ENCODE measurements at places on chromosomes 6 and 20.

DNA sequence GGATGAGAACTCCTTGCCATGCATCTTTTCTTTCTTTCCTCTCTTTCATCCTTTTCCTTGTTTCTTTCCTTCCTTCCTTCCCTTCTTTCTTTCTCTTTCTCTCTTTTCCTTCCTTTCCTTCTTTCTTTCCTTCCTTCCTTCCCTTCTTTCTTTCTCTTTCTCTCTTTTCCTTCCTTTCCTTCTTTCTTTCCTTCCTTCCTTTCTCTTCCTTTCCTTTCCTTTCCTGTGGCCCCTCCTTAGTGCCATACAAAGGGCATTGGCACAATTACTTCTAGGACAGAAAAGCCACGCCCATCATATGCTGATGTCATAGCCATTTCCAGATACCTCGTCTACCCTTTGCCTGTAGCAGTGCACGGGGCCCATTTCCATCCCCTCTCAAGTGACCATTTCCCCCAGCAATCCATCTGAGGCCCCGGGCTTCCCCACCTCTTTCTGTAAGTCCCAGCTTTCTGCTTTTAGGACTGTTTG, 2.2 kb upstream of the CENPB start:
- no peak for DNase-seq

DNA sequence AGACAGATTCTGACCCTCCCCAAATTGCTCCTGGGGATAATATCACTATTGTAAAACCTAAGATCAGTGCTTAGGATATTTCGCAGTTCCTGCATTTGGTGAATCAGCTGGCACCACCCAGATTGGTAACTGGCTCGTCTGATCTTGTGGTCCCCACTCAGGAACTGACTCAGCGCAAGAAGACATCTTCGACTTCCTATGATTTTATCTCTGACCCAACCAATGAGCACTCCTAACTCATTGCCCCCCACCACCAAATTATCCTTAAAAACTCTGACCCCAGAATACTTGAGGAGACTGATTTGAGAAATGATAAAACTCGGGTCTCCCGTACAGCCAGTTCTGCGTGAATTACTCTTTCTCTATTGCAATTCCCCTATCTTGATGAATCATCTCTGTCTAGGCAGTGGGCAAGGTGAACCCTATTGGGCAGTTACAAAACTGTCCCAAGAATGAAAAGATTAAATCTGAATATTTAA, 55.7 kb upstream of the PRND start:
- DNase-seq: no peak

DNA sequence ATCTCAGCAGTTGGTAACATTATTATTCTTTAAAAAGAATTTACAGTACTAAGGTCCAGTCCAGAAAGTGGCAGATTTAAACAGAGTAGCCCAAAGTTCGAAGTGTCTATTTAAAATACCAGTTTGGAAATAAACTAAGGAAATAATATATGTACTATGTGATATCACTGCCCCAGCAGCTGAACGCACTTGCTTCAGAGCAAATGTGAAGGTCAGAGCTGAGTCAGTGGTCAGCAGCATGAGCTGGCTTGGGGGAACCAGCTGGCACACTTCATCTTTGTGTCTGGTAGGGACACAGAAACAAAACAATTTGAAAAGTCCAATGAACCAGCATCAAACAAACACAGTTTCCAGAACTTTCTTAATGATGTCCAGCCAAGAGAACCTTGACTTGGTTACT, 15.4 kb downstream of the TMEM14B start:
- DNase-seq: no peak

DNA sequence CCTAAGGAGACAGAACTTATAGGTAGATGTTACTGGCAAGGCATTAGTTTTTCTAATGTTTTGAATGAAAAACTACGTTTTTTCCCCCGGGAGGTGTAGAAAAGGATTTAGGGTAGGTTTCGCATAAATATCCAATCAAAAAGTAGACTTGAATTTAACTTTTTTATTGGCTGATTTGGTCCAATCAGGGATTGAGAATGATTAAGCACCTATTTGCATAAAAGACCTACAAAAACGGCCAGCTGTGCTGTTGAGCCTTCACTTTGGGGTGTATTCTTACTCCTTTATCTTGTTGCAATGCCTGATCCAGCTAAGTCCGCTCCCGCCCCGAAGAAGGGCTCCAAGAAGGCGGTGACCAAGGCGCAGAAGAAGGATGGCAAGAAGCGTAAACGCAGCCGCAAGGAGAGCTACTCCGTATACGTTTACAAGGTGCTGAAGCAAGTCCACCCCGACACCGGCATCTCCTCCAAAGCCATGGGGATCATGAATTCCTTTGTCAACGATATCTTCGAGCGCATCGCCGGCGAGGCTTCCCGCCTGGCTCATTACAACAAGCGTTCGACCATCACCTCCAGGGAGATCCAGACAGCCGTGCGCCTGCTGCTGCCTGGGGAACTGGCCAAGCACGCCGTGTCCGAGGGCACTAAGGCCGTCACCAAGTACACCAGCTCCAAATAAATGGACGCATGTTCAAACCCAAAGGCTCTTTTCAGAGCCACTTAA, 113.5 kb upstream of the BTN3A2 start:
- no peak for DNase-seq

- DNase-seq: no peak
Observed at GRCh38 chr6:22062807-22063408, 233.9 kb downstream of the PRL start.

DNA sequence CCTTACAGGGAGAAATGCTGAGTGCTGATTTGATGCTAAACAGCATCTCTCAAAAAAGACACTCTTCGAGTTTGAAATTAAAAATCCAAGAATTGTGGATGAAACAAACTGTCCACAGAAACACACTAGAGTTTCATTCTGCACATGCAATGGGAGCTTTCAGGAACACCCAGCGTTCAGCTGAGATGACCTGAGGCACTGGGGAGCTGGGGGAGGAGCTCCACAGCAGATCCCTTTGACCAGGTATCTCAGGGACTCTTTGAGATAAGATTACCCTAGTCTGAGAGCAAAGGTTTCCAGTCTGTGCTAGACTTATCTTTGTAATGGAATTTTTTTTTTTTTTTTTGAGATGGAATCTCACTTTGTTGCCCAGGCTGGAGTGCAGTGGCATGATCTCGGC, 70.8 kb upstream of the AGPAT4 start:
- no peak for DNase-seq

DNA sequence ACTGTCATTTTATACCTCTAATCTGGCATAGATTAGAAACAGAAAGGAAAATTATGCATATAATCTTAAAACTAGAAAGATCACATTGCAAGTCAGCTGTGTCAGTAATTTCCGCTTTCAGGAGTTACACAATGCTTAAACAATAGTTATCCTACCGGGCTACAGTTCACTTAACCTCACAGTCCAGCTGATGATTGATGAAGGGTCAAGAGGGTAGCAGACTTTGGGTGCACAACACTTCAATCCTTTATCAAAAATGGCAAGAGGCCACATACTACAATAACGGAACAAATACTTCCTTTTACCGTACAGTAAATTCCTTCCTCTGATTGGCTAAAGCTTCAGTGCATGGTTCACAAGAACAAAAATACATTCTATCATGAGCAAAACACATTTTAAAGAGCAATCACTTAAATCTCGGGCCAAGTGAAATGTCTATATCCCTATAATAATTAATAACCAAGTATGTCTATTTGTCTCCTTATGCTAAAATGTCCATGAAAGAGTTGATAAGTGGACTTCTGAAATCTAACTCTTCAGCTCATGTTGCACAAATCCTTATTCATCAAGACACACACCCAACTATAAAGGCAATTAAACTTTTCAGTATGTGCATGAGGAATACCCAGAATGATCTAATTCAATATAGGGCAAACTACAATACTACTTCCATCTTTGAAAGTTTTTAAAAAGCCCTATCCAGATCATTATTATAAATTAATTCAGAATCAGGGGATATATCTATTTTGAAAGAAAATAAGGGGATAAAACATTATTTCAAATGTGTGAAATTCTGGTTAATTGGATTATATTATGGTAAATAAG, 76.8 kb downstream of the HIVEP2 start:
- no peak for DNase-seq

- no peak for DNase-seq
Observed at GRCh38 chr6:37050045-37050853, 44.8 kb downstream of the FGD2 start.

DNA sequence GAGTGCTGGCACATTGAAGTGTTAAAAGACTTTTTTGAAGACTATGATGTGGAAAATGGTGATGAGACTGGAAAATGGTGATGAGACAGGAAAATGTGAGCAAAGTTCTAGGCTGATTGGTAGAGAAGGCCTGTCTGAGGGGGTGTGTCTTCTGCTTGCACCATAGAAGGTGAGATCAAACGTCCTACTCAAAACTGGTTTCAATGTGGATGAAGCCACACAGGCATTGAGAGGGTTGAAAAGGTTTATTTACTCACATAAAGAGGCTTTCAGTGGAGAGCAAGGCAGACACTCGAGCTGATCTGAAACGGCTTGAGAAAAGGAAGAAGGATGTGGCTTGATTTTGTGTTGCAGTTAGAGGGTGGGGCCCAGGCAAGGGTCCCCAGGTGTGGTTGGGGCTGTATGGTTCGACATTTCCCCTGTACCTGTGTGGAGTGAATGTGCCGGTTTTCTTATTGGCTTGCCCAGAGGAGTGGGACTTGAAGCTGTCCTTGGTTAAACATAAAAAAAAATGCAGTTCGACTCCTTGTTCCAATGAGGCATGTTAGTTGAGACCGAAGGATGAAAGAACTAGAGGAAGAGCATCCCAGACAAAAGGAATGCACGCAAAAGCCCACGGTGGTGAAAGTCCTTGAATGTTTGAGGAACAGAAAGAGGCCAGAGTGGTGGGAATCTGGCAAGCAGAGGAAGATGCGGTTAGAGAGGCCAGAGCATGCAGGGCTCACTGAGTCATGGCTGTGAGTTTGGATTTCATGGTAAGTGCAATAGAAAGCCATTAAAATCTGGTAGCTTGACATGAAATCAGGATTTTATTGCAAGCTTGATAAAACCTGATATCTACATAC, 172.3 kb downstream of the EPM2A start:
- no peak for DNase-seq

GRCh38 chr6:46270336-46270735, 99.6 kb upstream of the ENPP5 start:
- DNase-seq: no peak

DNA sequence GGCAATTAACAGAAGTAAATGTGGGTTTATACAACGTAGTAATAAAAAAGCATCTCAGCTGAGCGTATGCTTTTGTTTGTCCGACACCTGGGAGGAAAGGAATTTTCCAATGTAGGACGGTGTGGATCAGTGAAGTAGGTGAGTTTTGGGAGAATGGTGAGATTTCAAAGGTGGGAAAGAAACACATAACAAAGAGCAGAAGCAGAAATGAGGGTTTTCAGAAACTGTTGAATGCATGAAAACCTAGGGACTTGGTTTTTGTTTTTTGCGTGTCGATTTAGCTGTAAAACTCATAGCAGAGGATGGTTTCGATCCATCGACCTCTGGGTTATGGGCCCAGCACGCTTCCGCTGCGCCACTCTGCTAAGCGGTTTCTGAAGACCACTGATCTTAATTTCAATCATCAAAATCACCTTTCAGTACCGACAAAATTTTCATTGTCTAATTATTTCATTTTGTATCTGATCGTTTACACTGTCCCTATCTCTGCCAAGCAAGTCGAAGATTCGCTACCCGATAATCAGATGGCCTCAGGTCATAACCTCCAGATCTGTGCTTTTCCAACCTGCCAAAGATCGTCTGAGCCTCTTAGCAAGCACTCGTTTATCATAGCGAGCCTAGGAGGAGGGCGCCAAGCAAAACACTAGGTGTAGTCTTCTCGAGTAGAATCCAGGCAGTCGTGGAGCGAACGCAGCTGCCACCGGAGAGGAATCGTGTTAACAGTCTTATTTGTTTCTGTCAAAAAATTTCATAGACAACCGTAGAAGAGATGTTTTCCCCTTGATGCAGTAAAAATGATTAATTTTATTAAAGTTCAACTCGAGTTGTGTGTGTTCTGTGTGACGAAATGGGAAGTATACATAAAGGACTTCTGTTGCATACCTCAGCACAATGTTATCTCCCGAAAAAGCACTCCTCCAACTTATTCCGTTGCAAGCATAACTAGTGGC, 20.9 kb upstream of the POM121L2 start:
- DNase-seq: no peak

GRCh38 chr6:110476046-110476849, at the start of gene SLC22A16:
SLC22A16 (minus strand) TSS chr6:110476613; CDS start chr6:110476574, 39 bp downstream.
- DNase-seq: no peak

DNA sequence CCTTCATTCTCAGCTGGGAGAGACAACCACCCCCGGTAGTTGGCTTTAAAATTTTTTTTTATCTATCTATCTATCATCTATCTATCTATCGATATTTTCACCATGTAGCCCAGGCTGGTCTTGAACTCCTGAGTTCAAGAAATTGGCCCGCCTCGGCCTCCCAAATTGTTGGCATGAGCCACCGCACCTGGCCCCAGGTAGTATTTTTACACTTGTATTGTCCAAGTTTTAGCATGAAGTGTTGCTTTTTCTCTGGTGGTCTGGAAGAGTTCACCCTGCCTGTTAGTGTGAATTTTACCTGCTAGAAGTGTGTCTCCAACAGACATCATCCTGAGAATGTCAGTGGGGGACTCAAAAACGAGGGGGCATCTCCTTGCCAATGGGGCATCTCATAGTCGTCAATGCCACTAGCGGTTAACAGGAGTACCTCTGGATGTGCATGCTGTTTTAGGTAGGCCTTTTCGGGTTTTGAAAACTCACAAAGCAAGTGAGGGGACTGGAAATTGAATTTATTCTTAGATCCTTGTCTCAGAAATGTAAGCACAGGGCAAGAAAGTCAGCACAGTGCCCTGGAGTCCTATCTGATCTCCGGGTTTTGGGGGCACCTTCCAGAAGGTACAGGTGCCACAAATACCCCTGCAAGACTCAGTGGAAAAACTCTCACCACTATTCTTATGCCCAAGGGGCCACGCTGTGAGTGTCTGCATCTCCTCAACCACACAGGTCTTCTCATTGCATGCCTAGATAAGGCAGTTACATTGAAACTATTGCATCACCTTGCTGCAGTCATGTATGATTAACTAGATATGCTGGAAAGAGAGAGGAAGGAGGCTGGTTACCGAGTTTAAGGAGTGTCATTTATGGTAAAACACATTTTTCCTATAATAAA, 37.1 kb downstream of the TNFAIP3 start:
- no peak for DNase-seq

DNA sequence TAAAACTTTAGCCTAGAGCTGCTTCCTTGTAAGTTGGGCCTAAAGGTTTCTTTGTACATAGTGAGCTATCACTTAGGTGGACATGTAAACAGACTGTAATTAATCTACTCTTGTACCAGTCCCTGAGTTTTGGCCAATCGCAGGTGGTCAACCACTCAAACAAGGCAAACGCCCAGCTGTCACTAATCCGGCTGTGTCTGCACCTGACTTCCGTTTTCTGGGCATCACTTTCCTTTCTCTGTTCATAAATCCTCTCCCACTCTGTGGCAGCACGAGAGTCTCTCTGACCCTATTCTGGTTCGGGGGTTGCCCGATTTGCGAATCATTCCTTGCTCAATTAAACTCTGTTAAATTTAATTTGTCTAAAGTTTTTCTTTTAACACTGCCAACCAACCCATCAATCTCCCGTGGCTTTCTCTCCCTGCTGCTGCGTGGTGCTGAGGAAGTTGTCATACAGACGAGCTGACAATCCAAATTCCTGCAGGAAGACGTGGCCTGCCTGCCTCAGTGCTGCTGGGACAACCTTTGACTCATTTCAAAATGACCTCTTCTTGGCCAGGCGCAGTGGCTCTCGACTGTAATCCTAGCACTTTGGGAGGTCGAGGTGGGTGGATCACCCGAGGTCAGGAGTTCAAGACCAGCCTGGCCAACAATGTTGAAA, 206.3 kb downstream of the QKI start:
- no peak for DNase-seq

Data from WERI-Rb-1 (cell line).